ENCODE measurements at places on chromosomes 6 and 20.
A peak's percentile ranks its signal among the peaks of the same experiment; 100 is the strongest.

DNA sequence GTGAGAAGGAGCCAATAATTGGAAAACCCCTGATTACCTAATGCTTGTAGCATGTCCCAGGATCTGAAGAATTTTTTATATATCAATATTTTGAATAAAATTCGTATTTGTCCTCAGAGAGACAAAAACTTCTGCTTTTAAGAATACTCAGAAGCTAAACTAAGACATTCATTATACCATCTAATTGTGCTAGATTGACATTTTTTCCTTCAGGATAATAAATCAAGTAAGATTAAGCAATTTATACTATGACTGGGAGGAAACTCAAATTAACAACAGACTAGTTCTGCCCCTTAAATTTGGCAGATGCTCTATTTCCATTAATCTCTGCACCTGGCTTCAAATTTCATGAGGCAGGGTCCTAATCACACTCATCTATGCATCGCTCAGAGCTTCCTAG is 291.4 kb downstream of the PLCB1 start:
- no peak for DNase-seq

DNA sequence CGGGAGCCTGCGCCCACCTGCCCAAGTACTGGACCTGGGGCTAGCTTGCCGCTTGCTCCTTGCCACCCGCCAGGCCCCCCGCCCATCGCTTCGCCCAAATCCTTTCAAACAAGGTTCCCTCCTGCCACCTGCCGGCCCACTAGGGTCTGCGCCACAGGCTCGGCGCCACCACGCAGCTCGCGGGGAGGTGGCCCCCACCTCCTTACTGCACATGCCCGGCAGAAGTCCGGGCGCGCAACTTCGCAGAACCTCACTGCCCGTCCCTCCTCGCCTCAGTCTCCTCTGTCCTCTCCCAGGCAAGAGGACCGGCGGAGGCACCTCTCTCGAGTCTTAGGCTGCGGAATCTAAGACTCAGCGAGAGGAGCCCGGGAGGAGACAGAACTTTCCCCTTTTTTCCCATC is 11.2 kb downstream of the GNAS-AS1 start:
- DNase-seq, result no peak

DNA sequence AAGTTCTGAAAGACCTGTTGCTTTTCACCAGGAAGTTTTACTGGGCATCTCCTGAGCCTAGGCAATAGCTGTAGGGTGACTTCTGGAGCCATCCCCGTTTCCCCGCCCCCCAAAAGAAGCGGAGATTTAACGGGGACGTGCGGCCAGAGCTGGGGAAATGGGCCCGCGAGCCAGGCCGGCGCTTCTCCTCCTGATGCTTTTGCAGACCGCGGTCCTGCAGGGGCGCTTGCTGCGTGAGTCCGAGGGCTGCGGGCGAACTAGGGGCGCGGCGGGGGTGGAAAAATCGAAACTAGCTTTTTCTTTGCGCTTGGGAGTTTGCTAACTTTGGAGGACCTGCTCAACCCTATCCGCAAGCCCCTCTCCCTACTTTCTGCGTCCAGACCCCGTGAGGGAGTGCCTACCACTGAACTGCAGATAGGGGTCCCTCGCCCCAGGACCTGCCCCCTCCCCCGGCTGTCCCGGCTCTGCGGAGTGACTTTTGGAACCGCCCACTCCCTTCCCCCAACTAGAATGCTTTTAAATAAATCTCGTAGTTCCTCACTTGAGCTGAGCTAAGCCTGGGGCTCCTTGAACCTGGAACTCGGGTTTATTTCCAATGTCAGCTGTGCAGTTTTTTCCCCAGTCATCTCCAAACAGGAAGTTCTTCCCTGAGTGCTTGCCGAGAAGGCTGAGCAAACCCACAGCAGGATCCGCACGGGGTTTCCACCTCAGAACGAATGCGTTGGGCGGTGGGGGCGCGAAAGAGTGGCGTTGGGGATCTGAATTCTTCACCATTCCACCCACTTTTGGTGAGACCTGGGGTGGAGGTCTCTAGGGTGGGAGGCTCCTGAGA is at the start of gene HFE:
TSS of gene HFE (plus strand) at position 146 of the 832 bp plus-strand sequence. CDS start at position 158, 12 bp downstream.
- peak; percentile 68 for DNase-seq

DNA sequence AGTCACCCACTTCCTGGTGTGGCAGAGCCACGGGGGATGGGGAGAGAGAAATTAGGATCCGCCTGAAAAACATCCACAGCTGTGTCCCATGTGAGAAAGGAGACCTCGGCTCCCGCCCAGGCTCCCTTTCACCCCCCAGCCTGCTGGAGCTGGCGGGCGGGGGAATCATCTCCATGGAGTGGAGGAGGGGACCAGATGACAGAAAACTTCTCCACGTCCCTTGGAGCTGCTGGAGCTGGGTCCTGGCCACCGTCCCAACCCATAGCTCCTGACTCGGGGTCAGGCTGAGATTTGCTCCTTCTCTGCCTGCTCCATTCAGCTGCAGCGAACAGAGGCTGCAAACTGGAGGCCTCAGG is 113.8 kb downstream of the CEBPB start:
- peak; percentile 87 for DNase-seq

DNA sequence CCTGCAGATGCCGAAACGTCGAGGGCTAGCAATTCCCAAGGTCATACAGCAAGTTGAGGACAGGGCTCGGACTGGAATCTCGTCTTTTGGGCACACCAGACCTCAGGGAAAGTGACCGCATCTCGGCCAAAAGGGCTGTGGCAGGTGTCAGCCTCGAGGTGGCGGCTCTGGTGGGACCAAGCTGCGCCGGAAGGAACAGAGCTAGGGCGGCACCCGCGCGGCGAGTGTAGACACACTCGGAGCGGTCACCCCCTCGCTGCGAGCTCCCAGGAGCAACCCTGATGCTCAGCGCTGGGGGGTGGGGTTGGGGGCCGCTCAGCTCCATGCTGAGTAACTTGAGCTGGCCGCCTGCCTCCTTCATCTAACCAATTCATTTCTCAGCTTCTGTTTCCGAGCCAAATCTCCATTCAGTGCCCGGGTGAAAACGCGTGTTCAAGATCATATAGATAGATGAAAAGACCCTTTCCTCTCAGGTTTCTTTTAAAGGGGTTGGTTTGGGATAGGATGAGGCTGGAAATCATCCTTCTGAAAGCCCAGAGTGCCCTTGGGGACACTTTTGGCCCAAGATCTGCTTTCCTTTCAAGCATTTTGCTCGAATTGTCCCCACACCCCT is 2.2 kb upstream of the TUBB2B start:
- DNase-seq, result no peak

GRCh38 chr6:165456286-165456685 is 146.9 kb upstream of the C6orf118 start:
- DNase-seq, result no peak

DNA sequence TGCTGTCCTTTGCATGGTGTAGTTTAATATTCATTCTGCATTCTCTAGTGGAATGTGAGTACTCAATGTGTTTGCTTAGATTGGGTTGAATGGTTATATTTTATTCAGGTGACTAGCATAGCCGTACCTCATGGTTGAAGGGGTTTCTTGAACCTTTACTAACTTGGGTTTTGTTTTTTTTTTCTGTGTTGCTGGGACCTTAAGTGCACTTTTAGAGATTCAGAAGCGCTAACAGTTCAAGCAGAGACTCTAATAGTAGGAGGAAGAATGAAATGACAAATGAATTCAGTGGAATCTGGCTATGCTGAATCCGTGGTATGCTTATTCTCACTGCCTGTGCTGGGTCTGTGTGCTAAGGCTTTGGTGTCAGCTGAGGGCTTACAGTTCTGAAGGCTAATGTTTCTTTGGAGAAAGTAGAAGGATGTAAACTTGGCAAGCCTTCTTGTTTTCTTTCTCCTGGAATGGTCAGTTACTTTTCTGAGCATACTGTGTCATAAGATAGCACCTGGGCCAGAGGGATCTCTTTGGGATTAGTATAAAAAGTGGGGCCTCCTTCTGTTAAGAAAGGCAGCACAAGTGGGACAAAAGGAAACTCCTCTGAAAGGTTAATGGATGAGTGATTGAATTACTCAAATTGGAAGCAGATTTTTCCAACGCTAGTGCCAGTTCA is 28.7 kb downstream of the RNF144B start:
- DNase-seq, result no peak

DNA sequence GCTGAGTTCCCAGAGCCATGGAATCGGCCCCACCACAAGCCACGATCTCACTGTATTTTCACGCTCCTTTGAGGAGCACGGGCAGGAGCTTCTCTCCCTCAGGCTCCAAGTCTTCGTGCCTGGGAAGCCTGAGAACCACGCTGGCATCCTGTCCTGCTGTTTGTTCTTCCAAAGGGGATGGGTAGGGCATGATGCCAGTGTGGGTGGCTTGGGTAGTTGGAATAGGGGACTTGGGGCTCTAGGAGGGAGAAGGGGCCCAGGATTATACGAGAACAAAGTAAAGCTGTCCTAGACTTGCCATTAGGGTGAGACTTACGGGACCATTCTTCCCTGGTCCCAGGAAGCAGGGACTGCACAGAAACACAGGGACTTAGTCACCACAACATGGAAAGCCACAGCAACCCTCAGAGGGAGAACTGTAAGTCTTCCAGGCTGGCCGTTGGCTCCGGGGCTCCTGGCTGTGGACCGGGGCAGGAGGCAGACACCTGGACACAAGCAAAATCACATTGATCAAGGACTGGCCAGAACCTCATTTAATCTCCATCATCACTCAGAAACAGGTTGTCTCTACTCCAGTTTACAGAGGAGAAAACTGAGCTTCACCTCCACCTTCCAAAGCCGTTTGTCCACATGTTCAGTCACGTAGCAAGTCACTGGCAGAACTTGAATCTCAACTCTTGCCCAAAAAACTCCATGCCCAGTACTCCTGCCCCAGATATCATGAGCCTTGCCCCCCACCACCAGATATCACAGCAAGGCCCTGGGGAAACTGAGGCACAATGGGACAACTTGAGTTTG is 1.3 kb downstream of the CCN5 start:
- DNase-seq, result no peak

DNA sequence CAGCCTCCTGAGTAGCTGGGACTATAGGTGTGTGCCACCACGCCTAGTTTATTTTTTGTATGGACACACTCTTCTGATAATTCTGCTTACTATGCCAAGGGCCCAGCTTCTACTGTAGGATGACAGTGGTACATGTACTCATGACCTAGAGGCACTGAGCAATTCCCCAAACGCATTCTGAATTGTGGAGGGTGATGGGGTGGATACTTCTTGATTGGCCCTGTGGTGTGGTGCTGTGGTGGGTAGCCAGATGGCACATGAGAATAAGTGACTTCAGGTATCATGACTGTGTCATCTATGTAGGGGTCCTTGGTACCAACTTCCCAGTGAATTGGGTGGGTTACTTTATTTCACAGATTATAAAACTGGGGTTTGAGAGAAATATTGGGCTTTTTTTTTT is 11.0 kb downstream of the DNMT3B start:
- no peak for DNase-seq

DNA sequence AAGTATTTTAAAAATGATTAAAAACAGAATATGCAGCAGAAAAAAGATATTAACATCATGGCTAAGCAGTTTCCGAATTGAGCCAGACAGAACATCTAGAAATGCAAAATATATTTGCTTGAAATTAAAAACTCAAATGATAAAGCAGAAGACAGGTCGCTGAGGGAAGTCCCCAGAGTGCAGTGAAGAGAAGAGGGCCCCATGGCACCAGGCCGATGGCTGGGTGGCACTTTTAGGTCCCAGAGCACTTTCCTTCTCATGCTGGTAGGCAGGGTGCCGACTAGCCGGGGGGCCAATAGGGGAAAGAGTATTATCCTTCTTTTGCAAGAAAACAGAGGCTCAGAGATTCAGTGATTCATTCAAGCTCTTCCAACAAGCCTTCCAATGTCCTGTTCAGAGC is 58.9 kb downstream of the MYH7B start:
- DNase-seq, result no peak

DNA sequence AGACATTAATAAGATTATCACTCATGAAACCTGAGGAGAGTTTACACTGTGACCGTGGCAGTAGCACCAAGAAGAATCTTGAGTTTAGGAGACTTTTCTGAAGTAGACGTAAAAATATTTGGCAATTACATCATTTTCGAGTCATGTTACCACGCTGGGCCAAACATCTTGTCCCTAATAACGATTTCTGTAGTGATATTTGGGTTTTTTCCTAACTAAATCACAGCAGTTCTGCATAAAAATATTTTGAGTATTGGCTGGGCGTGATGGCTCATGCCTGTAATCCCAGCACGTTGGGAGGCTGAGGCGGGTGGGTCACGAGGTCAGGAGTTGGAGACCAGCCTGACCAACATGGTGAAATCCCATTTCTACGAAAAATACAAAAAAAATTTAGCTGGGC is 262.4 kb downstream of the PHF3 start:
- DNase-seq, result no peak

- DNase-seq, result no peak
These were observed 450.3 kb upstream of the BTBD3 start for GRCh38 chr20:11467436-11467835.

GRCh38 chr6:97947841-97948240 is 664.8 kb upstream of the MMS22L start:
- peak; percentile 45 for DNase-seq

GRCh38 chr6:45479834-45480751 is 102.4 kb upstream of the SUPT3H start:
- no peak for DNase-seq

DNA sequence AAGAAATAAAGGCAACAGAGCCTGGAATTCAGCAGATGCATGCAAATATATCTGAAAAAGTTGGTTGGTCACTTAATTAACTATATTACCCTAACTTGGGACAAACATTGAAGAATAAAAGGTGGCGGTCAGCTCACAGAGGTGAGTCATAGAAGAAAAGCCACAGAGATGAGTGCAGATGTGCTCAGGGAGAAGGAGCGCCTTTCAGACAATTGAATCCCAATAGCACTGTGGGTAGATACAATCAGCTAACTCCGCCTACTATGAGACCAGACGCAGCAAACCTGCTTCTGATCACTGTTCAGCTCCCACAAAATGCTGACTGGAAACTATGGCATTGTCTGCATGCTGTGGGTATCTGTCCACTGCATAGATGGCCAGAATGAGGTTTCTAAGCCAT is 447.8 kb downstream of the PTPRT start:
- DNase-seq, result no peak

- DNase-seq, result no peak
These were observed 20.1 kb downstream of the TOP1 start for GRCh38 chr20:41048461-41049301.

DNA sequence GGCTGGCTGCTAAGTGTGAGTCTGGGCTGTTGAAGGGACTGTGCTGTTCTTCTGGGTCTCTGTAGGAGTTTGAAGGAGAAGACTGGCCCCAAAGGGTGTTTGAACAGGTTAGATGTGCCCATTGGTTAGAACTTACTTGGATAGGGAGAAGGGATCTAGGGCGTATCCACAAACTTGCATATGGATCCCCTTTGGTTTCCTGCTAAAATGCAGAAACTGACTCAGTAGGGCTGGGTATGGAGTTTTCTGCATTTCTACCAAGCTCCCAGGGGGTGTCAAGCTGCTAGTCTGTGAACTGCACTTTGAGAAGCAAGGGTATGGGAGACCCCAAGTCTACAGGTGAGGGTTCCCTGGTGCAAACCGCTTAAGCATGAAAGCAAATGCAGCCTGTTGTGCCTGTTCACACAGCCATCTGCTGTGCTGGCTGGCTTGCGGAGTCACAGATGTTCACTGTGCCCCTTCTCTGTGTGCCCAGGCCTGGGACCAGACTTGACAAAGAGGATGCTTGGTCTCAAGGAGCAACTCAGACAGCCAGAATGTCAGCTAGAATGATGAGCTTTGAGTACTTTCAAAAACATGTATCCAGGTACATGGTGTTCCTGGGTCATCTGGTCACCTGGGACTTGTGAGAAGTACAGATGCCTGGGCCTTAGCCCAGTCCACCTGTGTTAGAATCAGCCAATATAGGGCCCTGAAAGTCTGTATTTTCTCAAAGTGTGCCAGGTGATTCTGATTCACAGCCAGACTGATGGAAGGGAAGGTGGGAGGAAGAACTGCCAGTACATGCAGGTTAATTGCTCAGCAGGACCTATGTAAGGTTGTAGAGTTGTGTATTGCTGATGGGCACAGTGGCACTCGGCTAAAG is 7.4 kb downstream of the PPP1R16B start:
- no peak for DNase-seq
